Smooth muscle cell of the brain vasculature (primary cell): ENCODE measurements at places on chromosomes 3 and 15.

DNA sequence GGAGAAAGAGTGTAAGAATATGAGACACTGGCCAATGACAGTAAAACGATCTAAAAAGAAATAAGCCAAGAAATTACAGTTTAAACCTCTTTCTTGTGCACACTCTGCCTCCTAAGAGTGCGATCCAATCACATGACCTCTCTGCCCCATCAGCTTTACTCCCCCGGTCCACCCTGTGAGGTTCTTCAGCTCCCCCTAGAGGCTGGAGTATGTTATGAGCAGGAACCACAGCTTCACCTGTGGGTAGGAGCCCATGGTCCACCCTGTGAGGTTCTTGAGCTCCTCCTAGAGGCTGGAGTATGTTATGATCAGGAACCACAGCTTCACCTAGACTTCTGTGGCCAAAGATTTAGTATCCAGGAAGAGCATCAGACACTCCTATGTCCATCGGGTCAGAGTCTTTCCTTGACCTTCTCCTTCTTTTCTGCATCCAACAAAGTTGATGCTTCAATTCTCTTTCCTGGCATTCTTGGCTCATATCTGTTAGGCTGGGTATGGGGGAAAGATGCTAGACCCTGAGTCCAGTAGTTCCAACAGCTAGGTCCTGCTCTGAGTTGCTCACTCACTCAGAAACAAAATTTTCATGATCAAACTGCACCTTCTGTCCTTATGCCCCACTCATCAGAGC, 164.0 kb downstream of the MINAR1 start:
- DNase-seq, result peak; percentile 4

- no peak for DNase-seq
Measured at GRCh38 chr3:72505539-72506405, 342.5 kb downstream of the SHQ1 start.

GRCh38 chr3:125433611-125434041, 58.5 kb upstream of the ZNF148 start:
- no peak for DNase-seq

GRCh38 chr3:24500806-24501205, 6.2 kb upstream of the THRB start:
- DNase-seq, result no peak

DNA sequence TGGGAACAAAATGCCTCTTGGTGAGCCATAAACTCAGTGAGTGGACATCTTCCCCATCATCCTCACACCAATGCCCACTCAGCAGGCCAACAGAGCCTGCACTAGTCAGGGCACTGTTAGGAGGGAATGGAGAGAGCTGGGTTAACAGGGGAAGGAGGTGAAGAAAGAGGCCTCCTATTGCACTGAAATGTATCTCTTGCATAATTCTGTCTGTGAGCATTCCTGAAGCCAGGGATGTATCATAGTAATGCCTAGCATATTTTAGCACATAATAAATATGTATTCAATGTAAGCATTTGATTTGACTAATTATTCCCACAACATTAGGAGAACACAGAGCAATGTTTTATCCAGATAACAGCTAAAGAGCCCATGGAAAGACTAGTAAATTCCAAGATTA, 81.2 kb downstream of the ANO10 start:
- DNase-seq, result no peak

DNA sequence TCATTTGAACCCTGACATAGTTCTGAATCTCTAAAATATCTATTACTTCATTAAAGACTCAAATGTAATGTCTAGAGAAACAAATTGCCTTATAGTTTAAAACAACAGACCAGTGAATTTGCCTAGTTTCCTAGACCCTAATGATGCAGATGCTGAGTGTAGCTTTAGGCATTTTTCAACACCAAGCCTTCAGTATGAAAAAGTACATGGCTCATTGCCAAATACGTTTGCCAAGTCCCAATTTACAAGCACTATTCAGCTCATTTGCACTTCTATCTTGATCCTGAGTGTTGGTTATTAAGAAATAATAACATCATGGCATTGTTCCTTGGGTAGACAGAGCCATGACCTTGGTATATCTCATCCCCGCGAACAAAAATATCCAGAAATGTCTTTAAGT, 46.8 kb downstream of the EOMES start:
- no peak for DNase-seq

GRCh38 chr3:194973366-194974000, 287.8 kb downstream of the FAM43A start:
- DNase-seq, result no peak

- DNase-seq, result no peak
Measured at GRCh38 chr3:197029511-197030167, at the start of gene MELTF. MELTF (minus strand) TSS chr3:197029817; CDS start chr3:197029702, 115 bp downstream.

- no peak for DNase-seq
Measured at GRCh38 chr3:39920271-39920670, 110.9 kb downstream of the MYRIP start.

DNA sequence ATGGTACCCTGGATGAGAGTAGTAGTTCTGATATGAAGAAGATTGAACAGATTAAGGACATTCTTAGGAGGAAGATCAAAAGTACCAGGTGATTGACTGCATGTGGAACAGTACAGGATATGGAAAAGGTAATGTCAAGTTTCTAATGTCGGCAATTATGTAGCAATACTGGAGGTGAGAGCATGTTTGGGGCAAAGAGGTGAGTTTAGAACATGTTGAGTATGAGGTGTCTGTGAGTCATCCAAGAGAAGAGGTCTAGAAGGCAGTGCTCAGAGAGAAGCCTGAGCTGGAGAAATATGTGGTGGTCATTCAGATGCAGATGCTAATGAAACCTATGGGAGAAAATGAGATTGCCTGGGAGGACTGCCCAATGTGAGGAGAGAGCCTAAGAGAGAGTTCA, 305.6 kb downstream of the ZBTB20 start:
- no peak for DNase-seq

DNA sequence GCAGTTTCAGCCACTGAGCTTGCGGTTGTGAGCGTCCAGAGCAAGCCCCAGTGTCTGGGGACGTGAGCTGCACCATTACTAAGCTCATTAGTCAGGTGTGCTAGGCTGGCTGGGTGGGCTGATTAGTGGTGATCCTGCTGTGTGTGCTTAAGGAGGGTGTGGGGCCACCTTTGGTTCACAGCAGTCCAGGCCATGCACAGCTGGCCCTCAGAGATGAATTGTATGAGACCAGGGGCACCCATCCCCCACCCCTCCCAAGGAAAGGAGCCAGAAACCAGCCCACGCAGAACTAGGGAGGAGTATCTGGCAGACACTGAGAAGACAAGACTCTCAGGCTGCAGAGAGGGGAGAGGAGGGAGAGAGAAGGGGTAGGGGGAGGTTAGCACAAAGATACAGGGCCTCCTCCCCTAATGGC, 3.8 kb downstream of the TYRO3 start:
- DNase-seq, result no peak

GRCh38 chr3:45227071-45227820, 1.2 kb upstream of the TMEM158 start:
- no peak for DNase-seq

- DNase-seq, result no peak
Measured at GRCh38 chr15:90881978-90882721, 2.2 kb upstream of the FES start.

- no peak for DNase-seq
Measured at GRCh38 chr3:107928084-107928445, 162.8 kb downstream of the CD47 start.
